ENCODE measurements at places on chromosomes 5 and 9.

GRCh38 chr9:129648764-129649115 lies 6.8 kb upstream of the ASB6 start:
- H3K4me1 ChIP-seq, result no peaks in the 10 kb centered on the region
- H3K27ac ChIP-seq, result no peak overlapping the region
- H3K36me3 ChIP-seq, result no peaks in the 10 kb centered on the region
- no peak for DNase-seq
- no peaks in the 10 kb centered on the region for H3K27me3 ChIP-seq

DNA sequence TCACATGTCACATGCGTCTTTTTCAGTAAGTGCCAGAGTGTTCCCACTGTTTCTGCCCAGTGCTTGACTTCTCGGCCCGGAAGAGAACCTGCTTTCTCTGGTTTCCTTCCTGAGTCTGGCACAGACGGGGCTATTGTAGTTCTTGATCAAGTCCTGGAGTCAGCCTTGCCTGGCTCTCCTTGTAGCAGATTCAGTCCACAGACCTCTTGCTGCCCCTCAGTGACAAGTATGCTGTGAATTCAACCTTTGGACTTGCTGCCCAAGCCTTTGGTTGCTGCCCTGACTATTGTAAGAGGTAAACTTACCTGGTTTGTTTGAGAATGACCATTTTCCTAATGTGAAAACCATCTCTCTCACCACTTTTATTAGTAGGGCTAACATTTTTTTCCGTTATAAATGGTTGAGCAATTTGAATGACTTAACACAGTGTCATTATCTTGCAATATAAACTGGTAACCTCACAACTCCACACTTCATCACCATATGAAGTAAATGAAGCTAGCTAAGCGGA lies 24.7 kb downstream of the ZBTB34 start:
- peak; percentile 24 for DNase-seq
- H3K4me1 ChIP-seq, result peaks cover 11% of the 10 kb centered on the region

DNA sequence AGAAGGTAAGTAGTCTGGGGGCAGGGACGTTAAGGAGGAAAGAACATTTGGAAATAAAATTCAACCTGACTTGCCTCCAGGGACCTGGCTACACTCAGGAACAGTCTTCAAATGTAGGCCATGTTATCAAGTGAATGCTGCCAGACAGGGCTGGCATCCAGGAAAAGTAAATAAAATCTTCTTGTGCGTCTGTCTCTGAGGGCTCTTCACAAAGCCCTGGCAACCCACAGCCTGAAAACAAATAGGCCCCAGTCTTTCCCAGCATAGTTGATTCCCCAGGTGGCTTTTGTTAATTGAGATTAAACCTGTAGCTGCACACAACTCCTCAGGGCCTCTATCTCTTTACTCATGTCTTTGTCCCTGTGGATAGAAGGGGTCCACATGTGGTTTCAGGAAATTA lies 55.4 kb downstream of the STK32A start:
- peak overlapping the region; percentile 88 for H3K27ac ChIP-seq
- H3K4me3 ChIP-seq, result no peak overlapping the region
- H3K27me3 ChIP-seq, result no peaks in the 10 kb centered on the region
- peak; percentile 38 for DNase-seq
- H3K36me3 ChIP-seq, result peaks cover 15% of the 10 kb centered on the region

DNA sequence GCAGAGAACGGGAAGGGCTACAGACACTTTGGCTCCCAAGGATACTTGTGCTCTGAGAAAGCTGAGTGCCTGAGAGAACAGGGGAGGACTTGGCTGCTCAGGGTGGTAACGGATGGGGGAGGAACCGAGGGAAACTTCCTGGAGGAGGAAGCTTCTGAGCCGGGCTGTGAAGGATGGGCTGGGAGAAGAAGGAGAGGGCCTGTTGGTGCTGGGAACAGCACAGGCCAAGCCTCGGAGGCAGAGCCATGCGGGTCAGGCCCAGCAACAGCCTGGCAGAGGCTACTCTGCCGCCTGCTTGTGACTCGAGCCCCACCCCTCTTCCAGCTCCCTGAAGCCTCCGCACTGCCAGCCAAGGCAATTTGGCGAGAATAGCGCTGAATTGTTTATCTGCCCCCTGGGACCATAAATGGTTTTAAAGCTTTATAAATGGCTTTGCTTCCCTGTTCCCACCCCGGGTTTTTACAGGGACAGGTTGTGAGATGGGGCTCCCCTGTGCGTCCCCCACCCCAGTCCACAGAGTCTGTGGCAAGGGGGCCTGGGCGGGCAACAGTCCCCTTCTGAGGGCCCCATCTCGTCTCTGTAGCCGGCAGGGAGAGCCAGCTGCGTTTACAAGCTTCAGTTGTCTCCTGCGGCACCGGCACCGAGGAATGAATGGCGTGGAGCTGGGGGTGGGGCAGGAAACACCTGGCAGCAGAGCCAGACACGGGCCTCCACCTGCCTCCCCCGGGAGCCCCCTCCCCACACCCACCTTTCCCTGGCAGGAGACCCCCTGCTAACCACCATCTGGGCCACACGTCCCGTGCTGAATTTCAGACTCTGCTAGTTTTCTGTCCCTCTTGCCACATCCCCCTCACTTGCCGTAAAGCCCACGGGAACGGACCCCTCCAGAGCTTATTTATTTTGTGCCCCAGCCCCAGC lies 24.4 kb downstream of the FAM163B start:
- peak overlapping the region; percentile 78 for H3K27ac ChIP-seq
- H3K4me1 ChIP-seq, result peaks cover 7% of the 10 kb centered on the region
- DNase-seq, result peak; percentile 69
- H3K27me3 ChIP-seq, result no peaks in the 10 kb centered on the region
- 0 out of 2 replicates have a peak overlapping the region, but pooled peaks have one; percentile 24 for H3K4me3 ChIP-seq
- H3K36me3 ChIP-seq, result no peaks in the 10 kb centered on the region

GRCh38 chr5:84372066-84372695 lies 12.5 kb downstream of the EDIL3 start:
- H3K27me3 ChIP-seq, result no peaks in the 10 kb centered on the region
- no peak overlapping the region for H3K4me3 ChIP-seq
- no peak overlapping the region for H3K27ac ChIP-seq
- peak; percentile 17 for DNase-seq
- no peaks in the 10 kb centered on the region for H3K4me1 ChIP-seq

DNA sequence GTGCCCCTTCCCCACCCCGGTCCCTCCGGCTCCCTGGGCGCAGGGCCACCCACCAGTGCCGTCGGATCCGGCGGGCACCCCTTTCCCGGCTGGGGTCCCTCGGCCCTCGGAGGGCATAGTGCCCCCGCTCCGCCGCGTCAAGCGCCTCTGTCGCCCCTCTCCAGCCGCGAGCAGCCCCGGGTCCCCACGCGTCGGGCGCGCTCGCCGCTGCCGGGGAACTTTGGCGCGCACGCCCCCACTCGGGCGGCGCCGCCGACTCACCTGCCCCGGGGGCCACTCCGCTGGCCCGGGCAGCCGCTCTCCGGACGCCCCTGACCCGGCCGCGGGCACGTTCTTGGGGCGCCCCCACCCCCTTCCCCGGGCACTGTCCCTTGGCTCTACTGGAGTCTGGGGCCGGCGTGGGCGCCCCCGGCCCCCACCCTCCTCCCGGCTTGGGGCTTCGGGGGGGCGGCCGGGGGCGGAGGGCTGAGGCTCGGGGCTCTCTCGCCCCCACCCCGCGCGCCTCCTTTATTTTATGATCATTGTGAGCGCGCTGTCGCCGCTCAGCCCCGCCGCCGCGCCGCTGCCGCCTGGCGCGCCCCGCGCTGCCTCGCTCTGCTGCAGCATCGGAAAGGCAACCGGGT lies 1.1 kb upstream of the FAM78A start:
- H3K4me3 ChIP-seq, result peak overlapping the region; percentile 73
- no peak for DNase-seq
- no peaks in the 10 kb centered on the region for H3K36me3 ChIP-seq
- H3K27me3 ChIP-seq, result peaks cover 33% of the 10 kb centered on the region
- no peak overlapping the region for H3K27ac ChIP-seq

DNA sequence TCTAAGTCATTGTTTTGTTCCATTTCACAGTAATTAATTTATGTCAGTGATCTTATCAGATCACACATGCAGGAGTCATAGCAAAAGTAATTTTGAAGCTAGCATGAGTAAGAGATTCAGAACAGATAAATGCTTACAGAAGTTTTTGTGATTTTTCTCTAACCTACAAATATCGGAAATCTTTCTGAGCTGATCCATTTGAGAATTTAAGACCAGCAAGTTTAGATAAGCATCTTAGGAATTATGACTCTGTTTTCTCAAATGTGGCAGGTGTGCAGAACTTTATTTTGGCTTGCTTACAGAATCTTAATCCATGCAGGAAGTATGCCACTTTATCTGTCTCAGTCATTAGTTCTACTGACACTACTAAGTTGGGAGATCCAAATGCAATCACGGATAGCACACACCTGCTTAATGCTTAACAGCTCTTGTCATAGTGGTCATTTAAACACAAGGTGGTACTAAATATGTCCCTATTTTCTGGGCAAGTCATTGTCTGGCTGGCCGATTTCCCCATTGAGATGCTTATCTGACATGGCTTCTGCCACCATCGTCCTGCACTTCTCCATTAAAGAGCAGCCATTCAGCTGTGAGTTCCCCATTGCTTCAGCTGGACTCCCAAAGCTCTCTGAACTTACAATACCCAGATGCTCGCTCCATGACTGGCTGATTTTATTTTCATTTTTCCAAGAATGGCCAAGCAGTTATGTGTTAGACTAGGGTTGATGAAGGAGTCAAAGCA lies 305.4 kb upstream of the NUDT12 start:
- no peak overlapping the region for H3K4me3 ChIP-seq
- no peaks in the 10 kb centered on the region for H3K4me1 ChIP-seq
- no peaks in the 10 kb centered on the region for H3K27me3 ChIP-seq
- no peak for DNase-seq

DNA sequence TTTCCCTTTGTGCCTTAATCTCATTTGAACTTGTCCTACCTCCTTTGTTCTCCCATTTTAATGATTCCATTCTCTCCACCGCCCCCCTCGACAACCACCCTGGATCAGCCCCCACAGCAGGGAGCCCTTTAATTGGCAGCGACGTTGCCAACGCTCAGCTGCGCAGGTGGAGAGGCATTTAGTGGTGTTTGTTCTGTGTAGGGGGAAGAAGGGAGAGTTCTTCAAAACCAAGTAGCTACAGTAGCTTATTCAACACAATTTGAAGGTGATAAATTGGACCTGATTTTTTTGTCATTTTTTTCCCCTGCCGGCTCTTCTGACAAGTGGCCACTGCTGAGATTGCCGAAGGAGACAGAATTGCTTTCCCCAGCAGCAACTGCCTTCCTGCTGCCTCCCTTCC lies 499.1 kb downstream of the CDK5RAP2 start:
- H3K36me3 ChIP-seq, result no peaks in the 10 kb centered on the region
- no peak overlapping the region for H3K4me3 ChIP-seq
- DNase-seq, result peak; percentile 8
- peaks cover 9% of the 10 kb centered on the region for H3K4me1 ChIP-seq
